ENCODE measurements at places on chromosomes 13 and 19. TPM values are rescaled to one million over a fixed set of nuclear protein-coding genes. Genes with fewer than 3 reads are reported as not detected.

GRCh38 chr13:50132904-50133357 is 117.7 kb downstream of the KCNRG start:
- no peak for DNase-seq

GRCh38 chr13:79541426-79542049 is 60.6 kb downstream of the NDFIP2 start:
- peak; percentile 41 for DNase-seq

DNA sequence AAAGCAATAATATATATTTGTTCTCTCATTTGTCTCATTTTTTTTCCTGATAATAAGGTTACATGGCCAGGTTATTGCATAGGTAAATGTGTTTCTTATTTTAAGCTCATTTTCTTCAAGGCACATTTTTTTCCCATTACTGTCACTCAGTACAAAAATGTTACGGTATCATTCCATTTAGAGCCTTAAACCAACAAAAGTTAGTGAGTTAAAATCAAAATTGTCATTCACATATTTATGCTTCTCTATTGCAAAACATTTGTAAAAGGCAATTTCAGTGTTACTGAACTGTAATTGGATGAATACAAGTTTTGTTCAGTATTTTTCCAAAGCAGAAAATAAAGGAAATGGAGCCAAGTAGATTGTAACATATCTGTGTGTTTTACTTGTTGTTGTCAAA is 117.6 kb upstream of the MAB21L1 start:
- DNase-seq = no peak

EEF1AKMT1 gene
- total RNA-seq = 10.5 TPM

GRCh38 chr19:5501907-5502306 is 46.7 kb downstream of the ZNRF4 start:
- DNase-seq = no peak

- peak; percentile 16 for DNase-seq
Measured at GRCh38 chr19:42023121-42023942, 29.3 kb upstream of the ATP1A3 start.

DGKH gene
- 3.9 TPM for total RNA-seq

GRCh38 chr13:97506511-97506910 is 72.5 kb downstream of the RAP2A start:
- DNase-seq = no peak

- no peak for DNase-seq
Measured at GRCh38 chr19:50739132-50739913, 16.2 kb downstream of the CLEC11A start.

DNA sequence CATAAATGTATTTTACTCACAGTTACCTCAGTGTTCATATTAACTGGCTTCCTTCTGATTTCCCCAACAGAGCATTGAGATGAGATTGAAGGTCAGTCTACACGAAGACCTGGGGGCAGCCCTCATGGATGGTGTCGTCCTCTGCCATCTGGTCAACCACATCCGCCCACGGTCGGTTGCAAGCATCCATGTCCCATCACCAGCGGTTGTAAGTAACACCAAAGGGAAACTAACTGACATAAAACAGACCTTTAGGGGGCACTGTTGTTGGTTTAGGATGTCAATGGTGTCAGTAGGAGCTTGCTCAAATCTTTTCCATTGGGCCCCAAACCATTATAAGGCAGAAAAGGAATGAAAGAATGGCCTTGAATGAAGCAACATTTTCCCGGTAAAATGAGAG is 68.2 kb downstream of the ESD start:
- peak; percentile 4 for DNase-seq

TIMM50 gene
- total RNA-seq = 75.6 TPM

DNAAF3 gene
- 7.8 TPM for total RNA-seq

DNA sequence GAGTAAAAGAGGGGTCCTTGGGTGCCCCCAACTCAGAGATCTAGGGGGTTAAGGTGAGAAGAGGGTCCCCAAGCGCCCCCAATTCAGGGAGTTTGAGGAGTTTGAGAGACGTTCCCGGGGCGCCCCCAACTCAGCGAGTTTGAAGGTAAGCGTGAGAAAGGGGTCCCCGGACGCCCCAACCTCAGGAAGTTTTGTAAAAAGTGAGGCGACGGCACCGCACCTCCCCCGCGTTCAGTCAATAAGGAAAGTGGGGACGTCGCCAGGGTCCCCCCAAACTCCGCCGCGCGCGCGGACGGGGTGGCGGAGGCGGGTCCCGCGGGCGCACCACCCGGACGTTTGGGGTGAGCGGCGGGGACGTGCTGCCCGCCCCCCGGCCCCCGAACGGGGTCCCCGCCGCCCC is 353 bp downstream of the RFX2 start:
- no peak for DNase-seq

MCEMP1 gene
- total RNA-seq = not detected

ATCAY gene
- total RNA-seq = not detected

MRI1 gene
- total RNA-seq = 20.2 TPM

DNA sequence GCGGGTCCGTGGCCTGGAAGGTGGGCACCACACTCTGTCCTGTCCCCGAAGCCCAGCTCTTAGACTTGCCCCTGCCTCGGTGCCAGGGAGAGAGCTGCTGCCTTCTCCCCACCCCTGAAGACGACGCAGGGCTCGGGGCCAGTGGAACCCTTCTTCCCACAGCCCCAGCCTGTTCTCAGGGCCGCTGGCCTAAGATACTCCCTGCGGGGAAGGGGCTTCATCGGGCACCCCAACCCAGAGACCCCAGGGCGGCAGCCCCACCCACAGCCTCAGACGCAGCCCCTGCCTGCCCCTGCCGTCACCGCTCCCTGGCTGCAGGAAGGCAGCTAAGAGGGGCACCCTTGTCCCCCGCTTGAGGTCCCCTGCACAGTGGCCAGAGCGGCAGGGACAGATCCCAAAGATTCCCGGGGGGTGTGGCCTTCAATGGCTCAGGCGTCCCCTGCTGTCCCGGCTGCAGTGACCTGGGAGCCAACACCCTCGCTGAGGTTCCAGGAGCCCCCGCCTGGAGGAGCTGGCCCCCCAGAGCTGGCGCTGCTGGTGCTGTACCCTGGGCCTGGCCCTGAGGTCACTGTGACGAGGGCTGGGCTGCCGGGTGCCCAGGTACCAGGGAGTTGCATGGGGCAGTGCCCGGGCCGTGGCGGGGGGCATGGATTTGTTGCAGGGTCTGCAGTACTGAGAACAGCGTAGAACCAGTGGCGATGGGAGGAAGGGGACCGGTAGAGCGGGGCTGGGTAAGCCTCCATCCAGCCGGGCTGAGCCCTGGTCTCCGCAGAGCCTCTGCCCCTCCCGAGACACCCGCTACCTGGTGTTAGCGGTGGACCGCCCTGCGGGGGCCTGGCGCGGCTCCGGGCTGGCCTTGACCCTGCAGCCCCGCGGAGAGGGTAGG is 1.0 kb downstream of the AMH start:
- DNase-seq = no peak

DNA sequence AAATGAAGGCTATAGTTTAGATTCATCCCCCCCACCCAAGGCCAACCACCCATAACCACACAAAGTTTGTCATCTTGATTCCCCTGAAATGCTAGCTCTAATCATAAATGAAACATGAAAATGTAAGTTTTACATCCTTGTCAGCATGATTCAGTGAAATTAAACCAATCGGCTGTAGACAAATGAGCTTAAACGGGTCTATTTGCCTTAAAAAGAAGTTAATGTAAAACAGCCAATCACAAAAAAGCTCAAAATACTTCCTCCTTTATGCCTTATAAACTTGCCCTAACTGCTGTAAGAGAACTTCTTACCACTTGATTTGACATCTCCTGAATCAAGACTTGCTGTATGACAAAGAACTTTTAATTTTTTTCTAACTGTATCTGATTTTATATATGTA is 34.5 kb upstream of the MRI1 start:
- DNase-seq = no peak

KLK8 gene
- 0.29 TPM for total RNA-seq

DNA sequence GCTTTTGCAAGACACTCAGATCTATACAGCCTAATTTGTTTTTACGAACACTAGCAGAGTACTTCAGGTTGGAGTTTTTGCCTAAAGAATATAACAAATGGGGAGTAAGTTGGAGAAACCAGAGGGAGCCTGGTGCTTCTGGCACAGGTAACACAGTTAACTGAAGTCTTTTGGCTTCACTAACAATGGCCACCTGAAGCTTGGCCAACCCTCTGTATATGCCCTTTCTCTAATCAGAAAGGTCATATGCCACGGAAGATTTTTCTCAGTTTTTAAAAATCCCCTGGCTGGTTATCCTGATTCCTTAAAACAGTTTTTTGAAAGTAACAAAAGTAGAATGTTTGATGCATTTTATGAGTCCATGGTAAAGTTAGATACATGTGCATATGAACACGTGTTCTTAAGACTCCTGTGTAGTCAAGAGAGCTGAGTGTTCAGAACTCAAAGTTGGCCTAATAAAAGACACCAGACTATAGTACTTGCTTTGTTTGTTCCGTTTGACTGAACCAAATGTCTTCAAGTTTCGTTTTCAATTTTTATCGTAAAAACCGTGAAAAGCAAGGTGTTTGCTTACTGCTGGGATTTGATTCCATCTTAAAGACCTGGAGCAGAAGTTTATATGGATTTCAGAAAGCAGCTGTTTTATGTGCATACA is 137.5 kb downstream of the KCNRG start:
- DNase-seq = no peak

FSD1 gene
- total RNA-seq = not detected

DNA sequence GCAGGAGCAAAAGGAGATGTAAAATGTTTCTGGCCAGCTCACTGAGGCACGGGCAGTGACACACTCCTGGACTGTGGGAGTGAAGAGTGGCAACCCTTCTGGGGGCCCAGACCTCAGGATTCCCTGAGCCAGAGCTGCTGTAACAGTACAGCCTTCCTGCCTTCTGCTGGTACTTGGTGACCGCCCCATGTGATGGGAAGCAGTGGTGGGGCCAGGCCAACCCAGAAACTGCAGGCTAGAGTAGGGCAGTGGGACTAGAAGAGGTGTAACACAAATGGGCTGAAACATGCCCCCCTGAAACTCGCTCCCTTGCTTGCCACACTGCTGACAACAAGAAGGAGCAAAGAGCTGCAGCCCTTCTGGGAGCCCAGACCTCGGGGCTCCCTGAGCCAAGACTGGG is 217.1 kb upstream of the TRPC4 start:
- DNase-seq = no peak

DNA sequence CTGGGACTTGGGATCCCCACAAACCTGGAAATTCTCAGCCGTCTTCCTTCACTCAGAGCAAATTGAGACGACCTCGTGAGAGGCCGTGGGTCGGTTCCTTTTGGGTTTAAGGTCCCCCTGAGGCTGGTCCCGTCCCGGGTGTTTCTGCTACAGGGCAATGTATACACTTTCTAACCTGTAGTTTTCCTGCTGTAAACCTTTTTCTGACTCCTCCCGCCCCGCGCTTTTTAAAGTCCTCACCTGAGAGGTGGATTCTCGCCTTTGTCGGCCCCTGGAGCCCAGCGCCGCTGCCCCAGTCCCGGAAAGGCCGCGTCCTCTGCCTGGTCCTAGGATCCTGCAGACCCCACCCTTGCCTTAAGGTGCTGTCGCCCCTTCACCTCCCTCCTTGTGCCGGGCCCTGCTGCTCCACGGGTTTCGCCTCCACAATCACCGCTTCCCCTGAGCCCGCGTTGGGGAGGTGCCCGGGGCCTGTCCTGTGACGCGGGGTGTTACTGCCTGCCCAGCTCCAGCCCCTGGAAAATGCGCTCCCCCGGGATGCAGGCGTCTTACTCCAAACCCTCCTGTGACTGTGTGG is 391 bp downstream of the ZNF761 start:
- DNase-seq = no peak

RELB gene
- 12.5 TPM for total RNA-seq

KLK2 gene
- total RNA-seq = not detected

- DNase-seq = no peak
Measured at GRCh38 chr13:50760751-50761150, 82.7 kb downstream of the DLEU7 start.

DNA sequence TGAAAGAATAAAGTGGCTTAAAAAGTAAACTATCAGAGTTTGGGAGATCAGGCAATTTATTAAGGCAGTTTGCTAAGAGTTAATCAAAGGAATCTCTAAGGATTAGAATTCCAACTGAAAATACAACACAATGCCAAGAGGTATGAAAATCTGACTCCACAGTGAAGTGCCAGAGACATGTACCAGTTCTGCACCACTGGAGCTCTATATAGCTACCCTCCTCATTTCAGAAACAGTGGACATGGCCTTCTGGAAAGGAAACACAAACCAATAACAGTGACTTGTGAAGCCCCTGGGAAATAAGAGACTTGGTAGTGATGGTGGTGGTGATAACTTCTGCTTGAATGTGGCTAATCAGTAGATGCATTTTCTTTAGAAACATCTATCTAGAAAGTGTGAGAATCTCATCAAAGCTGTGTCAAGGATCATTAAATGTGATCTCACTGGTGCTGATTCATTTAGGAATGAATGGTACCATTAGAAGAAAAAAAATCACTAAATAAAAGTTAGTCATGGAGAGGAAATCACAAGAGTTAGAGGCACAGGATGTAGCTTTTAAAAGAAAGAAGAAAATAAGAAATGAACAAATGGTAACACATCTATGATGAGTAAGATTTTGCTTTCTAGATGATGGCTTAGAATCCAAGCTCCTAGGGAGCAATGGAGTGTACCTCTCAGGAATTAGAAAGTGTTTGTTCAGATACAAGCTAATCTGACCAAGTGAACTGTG is 20.1 kb upstream of the N4BP2L1 start:
- DNase-seq = no peak

GRCh38 chr19:7869910-7870511 is 4.2 kb downstream of the PRR36 start:
- DNase-seq = peak; percentile 77

All from NCI-H460 (cell line).